KBM-7 (cell line): ENCODE measurements at places on chromosomes 11 and 22.

DNA sequence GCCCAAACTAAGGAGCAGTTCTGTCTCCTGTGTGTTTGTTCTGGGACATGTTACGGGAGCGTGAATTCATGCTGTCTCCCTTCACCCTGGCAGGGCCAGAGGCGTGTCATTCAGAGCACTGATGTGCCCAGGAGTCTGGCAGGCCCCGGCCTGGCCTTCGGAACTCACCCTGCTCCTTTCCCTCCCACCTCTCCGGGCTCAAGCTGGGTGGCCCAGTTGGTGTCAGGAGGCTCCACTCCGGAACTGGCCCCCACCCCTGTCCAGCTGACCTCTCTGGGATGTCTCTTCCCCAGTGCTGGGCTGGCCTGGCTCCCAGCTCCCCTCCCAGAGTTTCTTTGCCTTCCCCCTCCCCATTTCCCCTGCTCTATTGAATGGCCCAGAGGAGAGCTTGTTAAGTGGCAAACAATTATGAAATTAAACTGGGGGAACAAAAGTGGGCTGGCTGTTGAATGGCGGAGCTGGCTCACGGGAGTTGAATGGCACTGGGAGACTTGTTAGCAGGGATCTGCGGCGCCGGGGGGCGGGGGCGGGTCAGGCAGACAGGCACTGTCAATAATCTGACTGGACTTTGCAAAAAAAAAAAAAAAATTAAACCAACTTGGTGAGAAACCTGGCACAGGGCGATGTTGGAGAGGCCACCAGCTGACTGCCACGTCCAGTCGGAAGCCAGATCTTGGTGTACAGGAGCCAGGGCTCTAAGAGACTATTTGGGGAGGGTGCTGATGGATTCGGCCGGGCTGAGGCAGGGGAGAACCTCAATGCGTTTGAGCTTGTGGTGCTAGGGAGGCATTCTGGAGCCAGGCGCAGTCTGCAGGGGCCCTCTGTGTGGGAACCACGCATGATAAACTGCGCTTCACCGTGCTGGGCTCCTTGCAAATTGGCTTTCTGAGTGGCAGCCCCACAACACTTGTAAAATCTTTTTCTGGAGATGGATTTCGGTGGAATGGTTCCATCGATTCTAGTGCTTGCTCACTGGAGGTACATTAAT, 1.3 kb downstream of the MPPED1 start:
- DNase-seq, result no peak

DNA sequence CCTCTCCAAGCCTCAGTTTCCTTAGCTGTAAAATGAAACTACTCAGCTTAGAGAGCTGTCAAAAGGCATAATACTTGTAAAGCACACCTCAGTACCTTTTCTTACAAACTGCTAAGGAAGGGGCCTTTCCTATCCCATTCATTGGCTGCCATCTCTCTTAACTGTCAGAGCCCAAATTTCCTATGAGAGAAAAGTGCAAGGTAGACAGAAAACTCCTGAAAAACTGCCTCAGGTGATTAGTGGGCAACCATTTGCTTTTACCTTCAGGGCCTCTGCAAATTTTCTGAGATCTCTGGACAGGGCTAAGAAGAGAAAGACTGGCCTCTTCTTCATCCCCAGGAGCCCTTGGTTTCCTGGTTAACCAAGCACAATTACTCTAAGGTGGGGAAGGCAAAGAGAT, 13.8 kb downstream of the LARGE1 start:
- no peak for DNase-seq

DNA sequence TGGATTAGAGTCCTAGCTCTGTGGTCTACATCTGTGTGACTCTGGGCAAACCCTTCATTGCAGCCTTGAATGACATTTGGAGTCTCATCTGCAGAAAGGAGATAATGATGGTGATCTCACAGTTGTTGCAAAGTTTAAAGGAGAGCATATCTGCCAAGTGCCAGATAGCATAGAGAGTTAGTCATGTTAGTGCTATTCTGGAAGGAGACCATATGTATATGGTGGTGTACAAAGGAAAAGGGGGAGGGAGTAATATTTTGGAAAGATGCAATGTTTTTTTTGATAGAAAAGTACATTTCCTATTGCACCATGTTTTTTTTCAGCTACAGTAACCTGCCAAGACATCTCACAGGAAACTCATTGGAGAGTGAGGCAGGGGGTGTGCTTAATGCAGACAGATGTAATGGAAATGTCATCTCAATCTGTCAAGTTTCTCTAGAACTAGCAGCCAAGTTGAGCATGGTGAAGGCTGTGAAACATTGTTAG, 92.1 kb upstream of the NARS2 start:
- DNase-seq, result no peak

- DNase-seq, result no peak
Measured at GRCh38 chr11:44033856-44034255, 13.9 kb upstream of the ACCSL start.

- no peak for DNase-seq
Measured at GRCh38 chr11:7204778-7205177, 46.9 kb upstream of the SYT9 start.

DNA sequence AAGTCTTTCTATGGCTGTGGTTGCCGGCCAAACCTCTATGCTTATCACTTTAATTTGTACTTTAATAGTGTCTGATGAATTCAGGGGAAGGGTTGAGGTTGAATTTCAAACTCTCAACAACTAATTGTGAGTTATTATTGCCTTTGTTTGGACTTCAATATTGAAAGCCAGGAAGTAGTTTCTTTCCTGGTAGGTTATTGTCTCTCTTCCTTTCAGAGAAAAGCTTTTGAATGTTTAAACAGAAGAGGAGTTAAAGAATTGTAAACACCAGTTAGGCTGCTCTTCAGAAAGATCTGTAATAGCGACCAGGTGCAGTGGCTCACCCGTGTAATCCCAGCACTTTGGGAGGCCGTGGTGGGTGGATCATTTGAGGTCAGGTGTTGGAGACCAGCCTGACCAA, 22.2 kb downstream of the NNMT start:
- no peak for DNase-seq

- no peak for DNase-seq
Measured at GRCh38 chr11:75980031-75980430, 165.0 kb downstream of the UVRAG start.

DNA sequence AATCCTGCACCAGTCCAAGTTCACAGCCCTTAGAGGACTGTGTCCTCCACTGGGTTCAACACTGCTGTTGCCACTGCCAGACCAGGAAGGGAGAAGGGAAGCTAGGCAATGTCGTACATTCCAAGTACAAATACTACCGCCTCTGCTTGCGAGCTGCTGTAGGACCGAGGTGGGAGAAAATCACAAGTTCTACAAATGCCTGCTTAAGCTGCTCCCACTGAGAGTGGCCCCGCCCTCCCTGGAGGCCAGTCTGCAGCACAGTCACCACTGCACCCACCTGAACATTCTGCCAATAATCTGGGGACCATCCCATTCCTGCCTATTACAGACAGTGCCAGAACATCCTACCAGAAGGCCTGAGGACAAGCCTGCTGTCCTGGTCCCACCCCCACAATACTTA, 707.5 kb upstream of the ANO5 start:
- no peak for DNase-seq

DNA sequence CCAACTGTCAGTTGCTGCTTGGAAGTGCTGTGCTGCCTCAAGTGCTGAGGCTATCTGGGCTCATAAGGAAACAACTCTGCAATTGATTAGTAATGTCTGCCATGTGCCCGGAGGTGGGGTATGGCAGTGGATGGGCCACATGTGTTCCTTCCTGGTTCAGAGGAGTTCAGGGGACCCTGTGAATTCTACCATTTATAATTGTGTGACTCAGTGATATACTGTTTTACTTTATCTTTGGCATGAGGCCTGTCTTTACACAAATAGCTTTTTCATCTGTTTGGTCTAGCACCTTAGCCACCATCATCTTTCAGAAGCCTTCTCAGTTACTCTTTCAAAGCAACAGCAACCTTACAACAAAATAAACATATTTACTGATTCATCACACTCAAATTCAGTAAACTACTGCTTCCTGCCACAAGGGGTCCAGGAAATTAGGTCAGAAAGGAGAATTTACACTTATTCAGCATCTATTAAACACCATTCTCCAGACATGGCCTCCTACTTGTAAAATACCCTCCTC, 20.9 kb downstream of the DKK3 start:
- no peak for DNase-seq

DNA sequence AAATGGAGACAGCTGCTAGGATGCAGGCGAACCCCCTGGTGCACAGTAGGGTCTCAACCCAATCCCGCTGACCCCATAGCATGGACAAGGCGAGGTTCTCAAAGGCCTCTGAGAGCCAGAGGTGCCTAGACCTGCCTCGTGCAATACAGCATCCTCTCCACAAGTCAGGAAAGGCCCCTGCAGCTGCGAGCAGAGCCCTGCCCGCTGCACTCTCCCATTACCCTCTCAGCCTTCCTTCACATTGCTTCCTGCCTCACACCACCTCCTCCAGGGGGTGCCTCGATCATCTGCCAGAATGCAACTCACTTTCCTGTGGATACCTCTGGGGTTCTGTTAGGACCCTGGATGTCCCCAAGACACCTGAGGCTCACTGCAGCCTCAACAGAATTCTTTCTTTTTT, 42.8 kb upstream of the TCF20 start:
- DNase-seq, result no peak

- DNase-seq, result no peak
Measured at GRCh38 chr11:113339929-113340589, 25.7 kb downstream of the TTC12 start.

GRCh38 chr11:44729713-44730112, 3.0 kb downstream of the TSPAN18 start:
- DNase-seq, result no peak

DNA sequence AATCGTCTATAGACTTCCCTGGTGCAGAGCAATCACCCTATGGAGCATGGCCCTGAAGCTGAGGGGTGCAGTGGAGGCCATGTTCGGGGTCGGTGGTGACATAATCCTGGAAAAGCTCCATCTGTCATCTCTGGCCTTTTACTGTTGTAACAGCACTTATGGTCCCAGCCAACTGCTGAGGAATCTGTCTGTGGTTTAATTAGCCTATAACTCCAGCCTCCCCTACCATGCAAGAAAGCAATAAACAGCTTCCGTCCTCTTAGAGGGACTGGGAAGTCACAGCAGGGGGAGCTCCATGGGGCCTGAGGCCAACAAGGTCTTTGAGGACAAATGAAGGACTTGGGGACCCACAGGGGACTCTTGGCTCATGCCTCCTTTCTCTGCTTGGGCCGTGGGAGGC, 159.1 kb upstream of the NECTIN1 start:
- DNase-seq, result no peak
